ENCODE measurements at places on chromosomes 13 and 19. TPM values are rescaled to one million over a fixed set of nuclear protein-coding genes. Genes with fewer than 3 reads are reported as not detected.

The CAPNS1 gene
- 123 TPM for total RNA-seq

The TMTC4 gene
- 70.8 TPM for total RNA-seq

The SBSN gene
- 0.93 TPM for total RNA-seq

The HNRNPL gene
- total RNA-seq, result 278 TPM

The NDUFA3 gene
- total RNA-seq, result 9.7 TPM

The GNA15 gene
- 3.0 TPM for total RNA-seq

The EPSTI1 gene
- total RNA-seq, result 2.4 TPM

All from camera-type eye (tissue), 1 donor.